ENCODE measurements at places on chromosomes 5 and 9.

- DNase-seq: no peak
These were observed 1.3 kb downstream of the BRD9 start for GRCh38 chr5:891117-891836.

- no peak for DNase-seq
These were observed 91.8 kb downstream of the NDFIP1 start for GRCh38 chr5:142200387-142200786.

DNA sequence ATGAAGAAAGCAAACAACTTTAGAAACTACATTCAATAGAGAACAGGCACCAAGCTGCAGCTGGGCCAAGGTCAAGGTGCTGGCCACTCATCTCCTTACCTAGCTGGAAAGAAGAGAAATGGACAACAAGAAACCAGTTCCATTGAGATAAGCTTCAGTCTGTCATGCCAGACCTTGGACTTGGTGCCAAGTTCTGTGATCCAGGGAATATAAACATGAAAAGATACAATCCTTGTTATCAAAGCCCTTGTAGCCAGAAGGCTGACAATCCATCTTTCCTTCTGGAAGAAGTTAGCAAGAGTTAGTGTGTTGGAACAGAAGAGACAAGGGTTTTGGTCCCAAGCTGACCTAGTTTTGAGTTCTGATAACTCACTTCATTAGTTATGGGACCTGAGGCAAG lies 227.5 kb downstream of the ACTL7B start:
- DNase-seq: no peak

GRCh38 chr9:100428871-100429654 lies 2.1 kb downstream of the MSANTD3 start:
- no peak for DNase-seq

GRCh38 chr9:110258690-110259091 lies 2.4 kb upstream of the TXN start:
- no peak for DNase-seq

DNA sequence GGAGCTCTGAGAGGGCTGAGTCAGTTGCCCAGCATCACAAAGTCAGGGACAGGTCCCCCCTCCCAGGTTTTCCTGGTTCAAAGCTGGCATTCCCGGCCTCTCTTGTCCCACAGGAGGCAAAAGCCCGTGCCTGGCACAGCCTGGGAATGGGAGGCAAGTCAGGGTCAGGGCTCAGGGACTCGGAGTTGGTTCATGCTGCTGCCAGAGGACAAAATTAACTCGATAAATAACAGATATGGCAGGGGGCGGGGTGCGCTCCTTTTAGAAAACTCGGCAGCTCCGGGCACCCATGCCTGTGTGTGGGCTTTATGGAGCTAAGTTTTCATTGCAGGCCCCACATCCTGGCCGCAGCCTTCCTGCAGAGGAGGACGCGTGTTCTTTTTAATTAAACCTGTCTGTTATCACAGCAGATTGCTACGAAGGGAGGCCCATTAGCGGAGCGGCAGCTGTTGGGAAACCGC lies 62.8 kb upstream of the LMX1B start:
- no peak for DNase-seq

GRCh38 chr9:29691758-29692407 lies 2118.6 kb upstream of the C9orf72 start:
- DNase-seq: peak; percentile 15

- DNase-seq: peak; percentile 33
These were observed 1201.4 kb upstream of the C9orf72 start for GRCh38 chr9:28774433-28775235.

- DNase-seq: no peak
These were observed 30.1 kb upstream of the IL7R start for GRCh38 chr5:35826554-35826953.

DNA sequence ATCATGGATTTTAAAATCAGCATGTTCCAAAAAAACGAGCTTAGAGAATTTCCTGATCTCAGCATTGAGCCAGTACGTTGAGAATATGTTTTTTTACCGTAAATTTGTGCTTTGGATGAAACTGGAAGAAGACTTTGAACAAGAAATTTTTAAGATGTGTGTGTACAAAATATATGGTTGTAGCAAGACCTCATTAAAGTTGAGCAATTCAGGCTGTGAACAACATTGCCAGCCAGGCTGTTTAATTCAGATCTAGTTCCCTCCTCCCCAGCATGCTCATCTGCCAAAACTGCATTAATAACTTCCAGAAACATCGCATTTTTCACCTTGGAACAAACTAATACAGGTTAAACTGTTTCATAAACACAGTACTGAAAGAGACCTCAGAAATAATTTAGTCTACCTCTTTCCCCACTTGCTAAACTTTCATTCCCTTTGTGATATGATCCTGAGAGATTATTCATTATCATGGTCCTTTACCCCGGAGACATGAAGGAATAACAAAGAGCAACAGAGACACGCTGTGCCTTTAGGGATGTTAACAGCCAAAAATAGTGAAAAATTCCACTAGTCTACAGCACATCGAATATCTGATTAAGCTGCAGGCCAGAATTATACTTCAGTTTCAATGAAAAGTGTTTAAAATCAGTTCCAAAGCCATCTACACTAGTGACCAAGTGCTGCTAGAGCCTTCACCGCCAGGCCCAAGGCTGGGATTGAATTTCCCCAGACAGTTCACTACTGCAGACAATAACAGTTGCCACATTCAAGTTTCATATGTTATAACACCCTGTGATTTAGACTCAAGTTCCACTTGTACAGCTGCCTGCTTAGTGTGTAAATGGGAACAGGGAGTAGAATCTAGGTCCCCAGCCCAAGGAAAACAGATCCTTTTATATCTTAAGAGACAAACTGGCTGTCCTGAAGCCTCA lies 89.6 kb downstream of the EFNA5 start:
- DNase-seq: no peak

GRCh38 chr9:16726029-16726428 lies 144.4 kb downstream of the BNC2 start:
- no peak for DNase-seq

DNA sequence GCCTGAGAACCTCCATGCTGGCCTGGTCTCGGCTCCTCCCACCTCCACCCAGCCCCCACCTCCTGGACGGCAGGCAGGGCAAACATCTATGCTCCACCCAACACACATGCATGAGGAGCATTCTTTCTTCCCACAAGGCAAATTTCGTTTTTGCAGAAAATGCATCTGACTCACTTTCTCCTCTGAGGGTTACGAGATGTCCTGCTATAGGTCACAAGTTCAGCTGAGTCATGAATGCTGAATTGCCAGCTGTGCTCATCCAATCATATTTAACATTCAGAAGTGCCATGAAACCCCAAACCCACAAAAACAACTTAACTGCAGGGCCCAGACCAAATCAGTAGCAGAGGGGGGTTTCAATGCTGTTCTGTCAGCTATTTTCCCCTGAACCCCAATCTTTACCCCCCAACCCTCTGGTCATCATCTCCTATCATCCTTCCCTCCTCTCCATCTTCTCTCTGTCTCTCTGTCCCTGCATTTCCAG lies 39.0 kb upstream of the OSMR start:
- DNase-seq: peak; percentile 6

DNA sequence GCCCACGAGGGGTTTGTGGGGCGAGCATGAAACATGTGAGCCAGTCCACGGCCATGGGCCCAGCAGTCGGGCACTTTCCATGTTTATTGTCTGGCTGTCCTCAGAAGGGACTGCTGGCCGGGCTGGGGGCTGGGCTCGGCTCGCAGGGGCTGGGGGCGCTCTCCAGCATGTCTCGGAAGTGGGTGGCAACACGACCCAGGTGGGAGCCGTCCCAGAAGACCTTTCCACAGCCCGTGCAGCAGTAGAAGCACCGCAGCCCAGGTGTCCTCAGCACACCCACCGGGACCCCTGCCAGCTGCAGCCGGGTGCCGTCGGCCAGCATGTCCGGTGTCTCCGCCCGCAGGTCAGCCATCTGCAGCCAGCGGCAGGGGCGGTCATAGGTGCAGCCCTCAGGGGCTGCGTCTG lies 4.8 kb upstream of the NRARP start:
- no peak for DNase-seq

- no peak for DNase-seq
These were observed 7.3 kb downstream of the ENG start for GRCh38 chr9:127847178-127847510.

DNA sequence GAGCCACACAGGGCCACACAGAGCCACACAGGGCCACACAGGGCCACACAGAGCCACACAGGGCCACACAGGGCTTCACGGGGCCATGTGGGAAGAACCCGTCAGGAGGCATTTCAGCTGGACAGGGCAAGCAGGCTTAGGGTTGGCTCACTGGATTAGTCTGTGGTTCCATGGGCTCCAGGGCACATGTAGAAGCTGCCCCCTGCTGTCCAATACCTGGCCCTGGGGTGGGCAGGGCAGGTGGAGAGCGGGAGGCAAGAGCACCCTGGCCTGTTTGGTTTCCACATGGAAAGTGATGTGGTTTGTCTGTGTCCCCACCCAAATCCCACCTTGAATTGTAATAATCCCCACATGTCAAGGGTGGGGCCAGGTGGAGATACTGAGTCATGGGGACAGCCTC lies 16.4 kb upstream of the LPCAT1 start:
- DNase-seq: no peak

DNA sequence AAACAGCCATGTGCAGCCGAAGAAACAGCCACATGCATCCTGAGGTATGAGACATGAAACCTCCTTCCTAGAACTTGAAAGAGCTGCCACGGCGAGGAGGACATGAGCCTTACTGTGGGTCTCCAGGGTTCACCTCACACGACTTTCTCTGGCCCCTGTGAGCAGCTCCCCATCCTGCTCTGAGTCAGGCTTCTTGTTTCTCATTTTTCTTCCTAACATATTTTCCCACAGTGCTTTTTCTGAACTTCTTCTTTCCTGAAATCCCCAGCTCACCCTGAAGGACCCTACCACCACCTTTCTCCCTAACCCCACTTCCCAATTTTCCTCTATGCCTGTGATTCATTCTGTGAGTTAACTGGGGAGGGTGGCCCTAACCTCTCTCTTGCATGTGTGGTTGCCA lies 33.7 kb upstream of the ADRB2 start:
- DNase-seq: no peak

- DNase-seq: no peak
These were observed 35.7 kb upstream of the EGFL7 start for GRCh38 chr9:136626740-136627642.

DNA sequence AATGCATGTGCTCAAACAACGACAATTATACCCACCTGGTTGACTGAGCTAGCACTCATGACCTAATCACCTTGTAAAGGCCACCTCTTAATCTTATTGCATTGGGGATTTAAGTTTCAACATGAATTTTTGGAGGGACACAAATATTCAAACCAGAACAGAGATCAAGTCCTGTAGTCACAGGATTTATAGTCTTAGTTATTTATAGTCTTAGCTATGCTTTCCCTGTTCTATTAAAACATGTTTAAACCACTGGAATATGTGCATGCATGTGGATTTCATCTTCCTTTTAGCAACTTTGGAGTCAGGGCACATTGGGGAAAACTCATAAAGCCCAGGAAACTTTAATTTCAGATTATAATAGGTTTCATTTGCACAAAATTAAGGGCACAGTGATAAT lies 26.7 kb downstream of the ANKDD1B start:
- no peak for DNase-seq

GRCh38 chr5:168553377-168554130 lies 24.4 kb downstream of the FBLL1 start:
- DNase-seq: no peak

- DNase-seq: no peak
These were observed 121.2 kb downstream of the CHSY3 start for GRCh38 chr5:130025511-130025910.
